ENCODE measurements at places on chromosomes 5 and 9.

GRCh38 chr9:114011313-114011712, 66.8 kb downstream of the AMBP start:
- no peak for DNase-seq

- DNase-seq = peak; percentile 64
Measured at GRCh38 chr5:134101686-134102439, 12.6 kb upstream of the TCF7 start.

DNA sequence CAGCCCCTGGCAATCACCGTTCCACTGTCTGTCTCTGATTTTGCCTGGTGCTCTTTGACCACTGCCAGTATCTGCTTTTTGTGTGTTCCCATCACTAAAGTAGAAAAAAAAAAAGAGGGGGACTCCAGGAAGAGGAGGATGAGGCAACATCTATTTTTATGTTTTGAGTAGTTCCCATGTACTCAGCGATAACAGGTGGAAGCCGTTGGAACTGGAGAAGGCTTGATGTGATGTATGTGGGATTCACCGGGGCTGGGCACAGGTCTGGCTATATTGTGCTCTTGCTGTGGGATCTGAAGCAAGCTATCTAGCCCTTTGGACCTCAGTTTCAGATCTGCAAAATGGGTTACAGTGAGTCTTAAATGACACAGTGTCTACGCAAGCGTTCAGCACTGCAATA, 104.9 kb downstream of the SLIT3 start:
- no peak for DNase-seq

DNA sequence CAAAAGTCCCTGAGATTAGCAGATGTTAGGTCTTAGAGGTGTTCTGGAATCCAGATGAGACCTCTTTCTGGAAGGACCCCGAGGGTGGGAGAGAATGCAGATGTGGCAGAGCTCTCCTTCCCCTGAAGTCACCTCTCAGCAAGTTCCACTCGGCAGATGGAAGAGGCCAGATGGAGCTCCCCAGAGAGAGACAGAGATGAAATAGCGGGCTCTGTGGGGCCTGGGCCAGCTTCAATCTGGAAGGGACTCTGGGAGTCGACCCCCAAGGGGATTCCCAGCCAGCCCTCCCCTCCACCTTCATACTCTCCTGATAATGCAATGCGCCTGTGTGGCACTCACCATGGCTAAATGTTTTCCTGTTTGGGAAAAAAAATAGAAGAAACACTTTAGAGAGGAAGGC, 60.2 kb downstream of the WNK2 start:
- DNase-seq = no peak

DNA sequence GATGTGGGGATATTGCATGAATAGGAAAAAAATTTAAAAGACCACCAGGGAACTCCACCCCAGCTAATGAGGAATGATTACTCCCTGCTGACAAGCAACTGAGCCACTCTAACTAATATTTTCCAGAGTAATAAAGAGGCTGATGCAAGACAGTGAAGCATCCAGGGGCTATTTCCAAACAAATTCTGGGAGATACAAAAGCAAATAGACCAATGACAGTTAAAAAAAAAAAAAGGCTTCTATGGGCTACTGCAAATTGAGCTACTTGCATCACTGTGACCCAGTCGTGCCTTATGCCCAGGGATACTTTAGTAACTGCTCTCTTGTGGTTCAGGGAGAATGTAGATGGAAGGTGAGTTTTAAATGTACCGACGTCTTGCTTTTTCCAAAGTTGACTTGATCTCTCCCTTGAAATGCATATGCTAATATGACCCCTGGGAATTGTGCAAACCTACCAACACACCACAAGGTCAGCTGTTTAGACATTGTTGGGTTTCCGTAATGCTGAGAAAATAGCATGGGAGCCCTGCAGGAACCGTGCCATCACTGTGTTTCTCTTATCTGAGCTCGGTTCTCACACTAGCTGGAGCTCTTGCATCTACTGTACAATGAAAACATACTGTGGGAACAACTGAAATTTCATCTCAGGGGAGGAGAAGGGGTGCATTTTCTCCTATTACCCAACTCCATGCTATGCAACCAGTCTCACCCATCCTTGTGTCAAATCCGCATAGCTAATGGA, 250.6 kb upstream of the MAP3K1 start:
- DNase-seq = no peak

DNA sequence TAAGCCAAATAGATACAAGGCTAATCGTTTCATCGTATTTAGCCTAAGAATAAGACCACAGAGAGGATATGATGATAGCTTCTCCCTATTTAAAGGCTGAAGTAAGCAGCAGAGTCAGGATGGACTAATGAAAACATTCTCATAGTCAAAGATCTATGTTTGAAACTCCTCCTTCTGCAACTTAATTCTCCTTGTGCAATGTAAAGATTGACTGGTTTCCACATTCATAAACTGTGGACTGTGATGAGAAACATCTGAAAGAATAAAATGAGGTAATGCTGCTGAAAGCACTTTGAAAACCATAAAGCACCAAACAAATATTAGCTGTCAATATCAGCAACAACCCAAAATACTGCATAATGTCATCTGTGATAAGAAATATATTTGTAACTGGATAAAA, 361.9 kb downstream of the CSNK1G3 start:
- DNase-seq = no peak

DNA sequence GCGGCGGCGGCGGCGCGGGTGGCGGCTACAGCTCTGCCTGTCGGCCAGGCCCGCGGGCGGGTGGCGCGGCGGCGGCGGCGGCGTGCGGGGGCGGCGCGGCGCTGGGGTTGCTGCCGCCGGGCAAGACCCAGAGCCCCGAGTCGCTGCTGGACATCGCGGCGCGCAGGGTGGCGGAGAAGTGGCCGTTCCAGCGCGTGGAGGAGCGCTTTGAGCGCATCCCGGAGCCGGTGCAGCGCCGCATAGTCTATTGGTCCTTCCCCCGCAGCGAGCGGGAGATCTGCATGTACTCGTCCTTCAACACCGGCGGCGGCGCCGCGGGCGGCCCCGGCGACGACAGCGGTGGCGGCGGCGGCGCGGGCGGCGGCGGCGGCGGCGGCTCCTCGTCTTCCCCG, 296 bp downstream of the ZSWIM6 start:
- DNase-seq = peak; percentile 46

DNA sequence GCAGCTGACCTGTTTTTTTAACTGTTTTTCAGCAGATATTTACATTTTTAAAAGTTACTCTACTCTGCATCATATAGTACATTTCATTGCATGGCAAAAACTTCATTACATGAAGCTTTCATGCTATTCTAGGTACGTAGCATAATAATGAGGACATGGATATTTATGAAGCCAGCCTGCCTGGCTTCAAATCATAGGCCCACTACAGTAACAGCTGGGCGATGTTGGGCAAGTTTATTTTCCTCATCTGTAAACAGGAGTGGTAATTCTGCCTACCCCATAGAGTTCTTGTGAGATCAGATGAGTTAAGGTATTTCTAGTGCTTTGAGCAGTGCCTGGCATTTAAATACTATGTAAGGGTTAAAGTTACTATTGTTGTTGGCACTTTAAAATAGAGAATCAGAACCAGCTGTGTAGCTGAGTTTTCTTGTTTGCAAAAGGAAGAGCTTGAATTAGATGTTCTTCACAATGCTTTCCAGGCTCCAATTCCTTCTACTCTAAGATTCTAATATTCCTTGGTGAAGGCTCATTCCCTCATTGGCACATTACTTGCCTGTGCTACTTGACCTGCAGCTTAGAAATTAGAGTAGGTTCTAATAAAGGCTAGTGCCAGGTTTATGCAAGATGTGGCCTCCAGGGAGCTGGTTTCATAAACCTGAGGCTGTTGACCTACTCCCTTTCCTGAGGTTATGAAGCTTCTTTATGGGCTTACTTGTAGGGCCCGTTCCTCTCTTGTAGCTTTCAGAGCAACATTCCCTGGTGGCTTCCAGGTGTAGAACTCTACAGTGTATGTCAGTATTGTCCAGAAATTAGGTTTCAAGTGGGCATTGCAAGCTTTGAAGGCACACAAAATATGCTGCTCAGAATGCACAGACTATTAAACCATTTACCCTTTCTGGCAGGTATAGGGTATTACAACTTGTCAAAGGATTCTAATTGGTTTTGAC, 14.5 kb downstream of the ANP32B start:
- no peak for DNase-seq

DNA sequence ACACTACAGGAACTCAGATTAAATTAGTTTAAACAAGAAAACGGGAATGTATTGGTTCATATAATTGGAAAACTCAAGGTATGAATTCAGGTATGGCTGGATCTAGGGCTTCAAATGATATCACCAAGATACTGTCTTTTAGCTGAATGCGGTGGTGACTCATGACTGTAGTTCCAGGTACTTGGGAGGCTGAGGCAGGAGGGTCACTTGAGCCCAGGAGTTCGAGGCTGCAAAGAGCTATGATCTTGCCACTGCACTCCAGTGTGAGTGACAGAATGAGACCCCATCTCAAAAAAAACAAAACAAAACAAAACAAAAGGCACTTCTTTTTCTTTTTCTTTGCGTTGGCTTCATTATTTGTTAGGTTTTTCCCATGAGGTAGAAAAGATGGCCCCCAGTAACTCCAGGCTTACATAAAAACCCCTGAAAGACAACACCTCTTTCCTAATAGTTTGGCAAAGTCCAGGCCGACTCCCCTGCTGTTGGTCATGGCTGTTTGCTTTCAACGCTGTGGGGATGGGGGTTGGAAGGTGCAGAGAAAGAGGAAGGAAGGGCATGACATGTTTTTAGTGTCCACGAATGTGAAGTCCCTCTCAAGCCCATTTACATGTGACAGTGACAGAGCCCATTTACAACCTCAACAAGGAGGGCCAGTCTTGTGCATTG, 39.8 kb upstream of the CRB2 start:
- DNase-seq = no peak

- DNase-seq = no peak
Measured at GRCh38 chr9:136823136-136824046, 15.6 kb downstream of the RABL6 start.

- no peak for DNase-seq
Measured at GRCh38 chr5:81789033-81789432, 38.1 kb upstream of the SSBP2 start.

Data from T-helper 1 cell (primary cell).